ENCODE measurements at places on chromosomes 11 and 22. TPM values are rescaled to one million over a fixed set of nuclear protein-coding genes. Genes with fewer than 3 reads are reported as not detected.

The TRPC6 gene
- not detected for total RNA-seq

The MN1 gene
- 0.09 TPM for total RNA-seq

- peak overlapping the region; percentile 61 for H3K27ac ChIP-seq
- no peak for DNase-seq
- no peak overlapping the region for H3K4me3 ChIP-seq
- peaks cover 4% of the 10 kb centered on the region for H3K4me1 ChIP-seq
Observed at GRCh38 chr11:111963931-111964340, 26.8 kb downstream of the DIXDC1 start.

- H3K36me3 ChIP-seq = no peaks in the 10 kb centered on the region
- H3K4me1 ChIP-seq = peaks cover 7% of the 10 kb centered on the region
- H3K27me3 ChIP-seq = peaks cover 2% of the 10 kb centered on the region
- H3K27ac ChIP-seq = no peak overlapping the region
Observed at GRCh38 chr22:26894362-26894761, 237.0 kb downstream of the MIAT start.

DNA sequence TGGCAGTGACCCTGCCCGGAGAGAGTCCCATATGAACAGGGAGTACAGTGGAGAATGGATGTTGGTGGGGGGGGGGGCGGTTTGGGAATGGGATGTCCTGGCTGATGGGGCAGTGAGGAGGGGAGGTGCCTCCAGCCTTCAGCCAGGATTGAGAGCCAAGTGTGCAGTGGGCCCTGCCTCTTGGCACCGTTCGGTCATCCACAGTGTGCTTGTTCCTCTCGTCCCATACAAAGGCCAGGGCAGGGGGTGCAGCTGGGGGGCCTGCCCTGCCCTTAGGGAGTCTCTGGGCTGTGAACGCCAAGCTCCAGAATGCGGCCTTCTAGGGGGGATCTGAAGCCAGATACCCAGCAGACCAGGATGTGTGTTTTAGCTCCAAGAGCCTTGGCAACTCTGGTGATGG lies 34.0 kb downstream of the KCNC1 start:
- H3K27ac ChIP-seq = no peak overlapping the region
- DNase-seq = no peak
- H3K4me1 ChIP-seq = no peaks in the 10 kb centered on the region
- H3K36me3 ChIP-seq = no peaks in the 10 kb centered on the region

GRCh38 chr11:119195680-119196079 lies 10.4 kb downstream of the NHERF4 start:
- DNase-seq = no peak
- H3K36me3 ChIP-seq = no peaks in the 10 kb centered on the region
- peaks cover 8% of the 10 kb centered on the region for H3K27me3 ChIP-seq

GRCh38 chr11:114232400-114233059 lies 63.7 kb upstream of the NNMT start:
- H3K4me3 ChIP-seq = no peak overlapping the region
- H3K27me3 ChIP-seq = peaks cover 32% of the 10 kb centered on the region
- H3K4me1 ChIP-seq = no peaks in the 10 kb centered on the region
- H3K27ac ChIP-seq = no peak overlapping the region
- no peaks in the 10 kb centered on the region for H3K36me3 ChIP-seq
- DNase-seq = no peak
